ENCODE measurements at places on chromosomes 16 and 17.
A peak's percentile ranks its signal among the peaks of the same experiment; 100 is the strongest.

DNA sequence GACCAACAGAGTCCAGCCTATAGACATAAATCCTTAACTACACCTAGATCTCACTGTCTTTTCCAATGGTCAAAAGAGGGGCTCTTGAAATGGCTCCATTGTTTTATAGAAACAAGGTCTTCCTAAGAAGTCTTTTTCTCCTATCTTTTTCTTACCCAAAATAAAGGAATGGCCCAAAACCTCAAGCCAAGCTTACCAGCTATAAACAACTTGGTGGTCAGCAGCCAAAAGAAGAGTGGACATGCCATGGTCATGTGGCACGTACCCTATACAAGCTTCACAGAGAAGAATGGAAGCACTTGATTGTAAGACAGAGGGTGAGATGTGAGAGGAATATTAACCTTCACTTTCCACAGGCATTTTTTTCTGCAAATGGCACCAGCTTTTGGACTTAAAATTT lies 82.1 kb upstream of the GNAO1 start:
- no peak for DNase-seq

DNA sequence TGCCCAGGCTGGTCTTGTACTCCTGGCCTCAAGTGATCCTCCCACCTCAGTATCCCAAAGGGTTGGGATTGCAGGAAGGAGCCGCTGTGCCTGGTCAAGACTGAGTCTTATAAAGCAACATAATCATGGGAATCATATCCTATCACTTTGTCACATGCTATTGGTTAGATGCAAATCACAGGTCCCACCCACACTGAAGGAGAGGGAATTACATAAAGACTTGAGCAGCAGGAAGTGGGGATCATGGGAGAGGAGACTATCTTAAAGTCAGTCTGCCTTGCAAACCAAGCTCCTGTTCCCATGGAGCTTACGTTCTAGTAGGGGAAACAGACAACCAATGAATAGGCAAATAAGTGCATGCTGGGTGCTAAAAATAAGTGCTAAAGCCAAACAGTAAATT lies 28.3 kb upstream of the TENT4B start:
- no peak for DNase-seq

DNA sequence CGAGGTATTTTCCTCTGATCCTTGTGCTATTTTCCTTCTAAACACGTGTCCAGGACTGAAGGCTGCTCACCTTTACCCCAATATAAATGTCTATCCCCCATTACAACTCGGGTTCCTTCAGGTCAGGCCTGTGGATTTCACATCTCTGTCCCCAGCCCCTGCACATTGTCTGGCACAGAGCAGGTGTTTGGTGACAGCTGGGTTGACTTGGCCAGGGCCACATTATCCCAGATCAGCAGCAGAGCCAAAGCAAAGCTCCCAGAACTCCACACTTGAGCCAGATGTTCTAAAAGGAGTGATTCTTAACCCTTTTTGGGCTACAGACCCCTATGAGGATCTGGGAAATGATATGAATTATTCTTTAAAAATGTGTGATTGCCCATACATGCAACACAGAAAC lies 18.0 kb upstream of the SPATA32 start:
- no peak for DNase-seq

GRCh38 chr17:13740686-13741085 lies 139.0 kb upstream of the HS3ST3A1 start:
- DNase-seq = no peak

GRCh38 chr17:70564006-70564620 lies 394.8 kb downstream of the KCNJ2 start:
- no peak for DNase-seq

- no peak for DNase-seq
These were observed 75.4 kb upstream of the RBL2 start for GRCh38 chr16:53358884-53359283.

GRCh38 chr17:45291171-45291805 lies 25.5 kb downstream of the MAP3K14 start:
- no peak for DNase-seq

DNA sequence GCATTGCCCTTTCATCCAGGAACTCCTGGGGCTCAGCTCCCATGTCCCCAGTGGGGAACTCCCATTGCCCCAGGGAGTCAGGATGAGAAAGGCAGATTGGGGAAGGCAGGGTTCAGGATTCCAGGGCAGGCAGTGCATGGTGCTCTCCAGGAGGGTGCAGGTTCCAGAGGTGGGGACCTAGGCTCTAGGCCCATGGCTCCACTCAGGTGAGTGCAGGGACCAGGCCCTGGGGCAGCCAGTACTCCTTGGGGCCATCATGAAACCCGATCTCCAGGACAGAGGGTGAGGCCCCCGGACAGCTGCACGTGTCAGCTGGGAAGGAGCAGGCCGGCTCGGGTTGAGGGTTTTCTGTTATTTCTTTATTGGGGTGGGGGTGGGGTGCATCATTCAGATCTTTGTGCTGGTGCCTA lies 1.3 kb upstream of the MTSS2 start:
- no peak for DNase-seq

DNA sequence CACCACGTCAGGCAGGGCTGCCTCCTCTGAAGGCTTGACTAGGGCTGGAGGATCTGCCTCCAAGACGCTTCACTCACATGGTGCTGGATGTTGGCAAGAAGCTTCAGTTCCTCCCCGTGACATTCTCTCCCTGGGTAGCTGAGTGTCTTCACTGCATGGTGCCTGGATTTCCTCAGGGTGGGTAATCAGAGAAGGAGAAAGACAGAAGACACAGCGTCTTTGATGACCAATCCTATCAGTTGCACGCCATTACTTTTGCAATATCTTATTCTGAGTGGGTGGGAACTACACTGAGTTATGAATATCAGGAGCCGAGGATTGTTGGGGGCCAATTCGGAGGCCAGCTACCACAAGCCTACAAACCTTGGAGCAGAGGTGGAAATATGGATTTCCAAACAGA lies 139.7 kb downstream of the SHISA6 start:
- DNase-seq = no peak

DNA sequence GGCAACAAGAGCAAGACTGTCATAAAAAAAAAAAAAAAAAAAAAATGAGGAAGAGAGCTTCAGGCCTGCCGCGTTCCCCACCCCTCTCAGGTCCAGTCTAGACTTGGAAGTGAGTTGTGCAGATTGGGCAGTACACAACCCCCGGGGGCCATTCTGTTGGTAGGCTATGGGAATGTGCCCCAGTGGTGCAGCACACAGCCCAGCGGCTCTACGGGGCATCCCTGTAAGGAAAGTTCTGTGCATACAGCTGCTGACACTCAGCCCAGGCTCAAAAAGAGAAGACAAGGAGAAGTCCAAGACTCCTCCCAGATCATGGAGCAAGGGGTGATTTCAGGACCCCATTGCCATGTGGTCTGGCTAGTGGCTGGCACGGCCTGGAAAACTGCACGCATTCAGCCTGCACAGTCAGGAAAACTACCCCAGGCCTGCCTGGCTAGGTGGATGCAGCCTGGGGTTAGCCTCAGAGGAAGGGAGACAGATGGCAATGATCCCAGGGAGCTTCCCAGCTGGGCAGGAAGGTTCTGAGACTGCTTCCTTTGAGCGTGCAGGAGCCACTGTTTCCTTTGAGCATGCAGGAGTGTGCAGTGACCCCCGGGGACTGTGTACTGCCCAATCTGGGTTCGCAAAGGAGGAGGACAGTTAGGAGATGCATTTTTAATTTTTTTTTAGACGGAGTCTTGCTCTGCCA lies 44.8 kb downstream of the PECAM1 start:
- no peak for DNase-seq

DNA sequence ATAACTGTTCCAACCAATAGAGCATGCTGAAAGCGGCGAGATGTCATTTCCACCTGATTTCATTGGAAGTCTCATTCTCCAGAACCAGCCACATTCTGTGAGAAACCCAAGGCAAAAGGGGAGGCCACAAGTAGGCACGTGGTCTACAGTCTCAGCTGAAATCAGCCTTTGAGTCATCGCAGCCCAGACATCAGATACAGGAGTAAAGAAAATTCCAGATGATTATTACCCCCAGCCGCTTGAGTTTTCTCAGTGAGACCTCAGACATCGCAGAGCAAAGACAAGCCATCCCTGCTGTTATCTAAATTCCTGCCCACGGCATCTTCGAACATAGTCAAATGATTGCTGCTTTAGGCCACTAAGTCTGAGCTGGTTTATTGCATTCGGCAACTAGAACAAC lies 23.1 kb downstream of the STAT3 start:
- DNase-seq = no peak

DNA sequence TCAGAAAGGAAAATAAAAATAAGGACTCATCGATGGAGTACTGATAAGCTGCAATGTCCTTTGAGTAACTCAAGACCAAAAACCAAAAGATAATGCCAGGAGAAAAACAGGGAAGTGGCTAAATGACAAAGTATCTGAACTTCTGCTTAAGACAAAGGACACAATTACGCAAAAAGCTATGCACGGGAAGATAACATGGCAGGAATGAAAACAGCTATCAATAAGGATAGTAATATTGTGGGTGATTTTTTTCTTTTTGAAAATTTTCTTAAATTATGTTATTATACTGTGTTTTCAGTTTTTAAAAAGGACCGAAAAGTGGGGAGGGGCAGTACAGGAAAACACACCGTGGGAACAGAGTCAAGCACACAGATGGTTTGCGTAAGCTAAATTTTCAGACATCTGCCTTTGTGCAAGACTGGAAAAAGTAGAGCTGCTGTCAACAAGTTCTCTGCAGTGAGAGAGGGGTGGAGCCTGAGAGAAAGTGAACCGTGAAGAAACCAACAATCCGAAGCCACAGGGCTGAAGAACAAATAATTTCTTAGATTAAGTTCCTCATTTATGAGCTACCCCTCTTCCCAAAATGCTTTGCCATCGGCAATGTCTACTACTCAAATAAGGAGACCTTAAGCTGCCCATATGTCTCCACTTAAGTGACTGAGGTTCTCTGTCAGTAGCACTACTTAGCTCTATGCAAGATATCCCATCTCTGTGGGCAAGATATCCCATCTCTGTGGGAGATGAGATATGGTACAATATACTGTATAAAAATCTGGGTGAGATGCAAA lies 99.9 kb upstream of the CORO6 start:
- peak; percentile 72 for DNase-seq

DNA sequence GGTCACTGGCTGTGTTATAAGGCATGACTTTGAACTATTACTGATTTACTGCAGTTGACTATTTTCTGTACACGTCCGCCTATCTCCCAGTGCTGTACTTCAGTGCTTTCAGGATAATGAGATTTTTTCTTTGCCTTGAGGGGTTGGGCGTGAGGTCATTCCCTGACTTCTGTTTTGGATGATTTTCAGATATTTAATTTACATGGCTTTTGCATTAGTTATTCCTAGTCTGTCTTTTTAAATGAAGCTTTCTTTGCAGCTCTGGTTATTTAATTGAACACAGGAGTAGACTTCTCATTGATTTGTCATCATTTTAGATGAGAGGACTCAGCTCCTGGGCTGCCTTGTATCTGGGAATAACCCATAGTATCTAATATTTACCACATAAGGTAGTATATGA lies 23.7 kb downstream of the WIPF2 start:
- DNase-seq = no peak

DNA sequence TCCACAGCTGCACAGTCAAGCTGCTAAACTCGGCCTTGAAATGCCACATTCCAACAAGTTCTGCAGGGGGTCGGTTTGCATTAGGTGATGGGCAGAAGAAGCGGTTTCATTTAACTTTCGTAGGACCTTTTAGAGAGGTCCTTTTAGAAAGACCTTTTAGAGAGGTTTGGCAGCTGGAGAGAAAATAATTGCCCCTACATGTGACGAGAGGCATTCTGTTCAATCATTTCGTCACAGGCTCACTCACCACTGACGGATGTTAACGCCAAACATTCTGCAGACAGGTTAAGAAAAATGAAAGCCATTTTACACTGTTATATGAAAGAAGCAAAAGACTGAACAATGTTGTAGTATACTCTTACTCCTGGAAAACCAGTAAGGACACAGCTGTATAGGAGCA lies 76.5 kb upstream of the ZNF423 start:
- DNase-seq = no peak

GRCh38 chr16:62038646-62039045 lies 2.4 kb upstream of the CDH8 start:
- DNase-seq = no peak

DNA sequence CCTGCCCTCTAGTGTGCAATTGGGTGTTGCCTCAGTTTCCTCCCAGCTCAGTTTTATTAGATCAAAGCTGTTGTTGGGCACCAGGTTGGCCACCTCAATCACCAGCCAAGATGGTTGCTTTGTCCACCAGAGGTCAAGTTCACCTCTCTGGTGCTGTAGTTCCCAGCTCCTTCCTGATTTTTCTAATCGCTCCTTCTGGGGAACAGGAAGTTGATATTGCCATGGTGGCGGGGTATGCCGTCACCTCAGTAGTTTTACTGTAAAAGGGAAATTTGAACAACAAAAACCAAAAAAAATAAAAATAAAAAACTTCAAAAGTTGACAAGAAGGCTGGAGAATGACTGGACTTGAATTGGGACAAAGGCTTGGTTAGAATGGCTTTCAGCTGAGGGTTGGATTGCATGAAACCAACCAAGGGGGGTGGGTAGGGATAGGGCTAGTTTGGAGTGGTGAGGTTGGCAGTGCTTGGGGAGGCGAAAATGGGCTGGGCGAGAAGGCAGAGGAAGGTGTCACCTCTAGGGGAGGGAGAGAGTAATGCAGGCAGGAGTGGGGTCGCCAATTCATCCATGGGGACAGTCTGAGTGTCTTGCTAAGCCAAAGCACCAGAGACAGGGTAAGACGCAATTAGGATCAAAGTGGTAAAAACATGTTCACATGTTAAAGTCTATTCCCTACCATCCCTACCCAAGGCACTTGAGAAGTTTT lies 6.2 kb downstream of the EFNB3 start:
- no peak for DNase-seq

GRCh38 chr16:89442588-89442987 lies 47.8 kb downstream of the ANKRD11 start:
- no peak for DNase-seq

DNA sequence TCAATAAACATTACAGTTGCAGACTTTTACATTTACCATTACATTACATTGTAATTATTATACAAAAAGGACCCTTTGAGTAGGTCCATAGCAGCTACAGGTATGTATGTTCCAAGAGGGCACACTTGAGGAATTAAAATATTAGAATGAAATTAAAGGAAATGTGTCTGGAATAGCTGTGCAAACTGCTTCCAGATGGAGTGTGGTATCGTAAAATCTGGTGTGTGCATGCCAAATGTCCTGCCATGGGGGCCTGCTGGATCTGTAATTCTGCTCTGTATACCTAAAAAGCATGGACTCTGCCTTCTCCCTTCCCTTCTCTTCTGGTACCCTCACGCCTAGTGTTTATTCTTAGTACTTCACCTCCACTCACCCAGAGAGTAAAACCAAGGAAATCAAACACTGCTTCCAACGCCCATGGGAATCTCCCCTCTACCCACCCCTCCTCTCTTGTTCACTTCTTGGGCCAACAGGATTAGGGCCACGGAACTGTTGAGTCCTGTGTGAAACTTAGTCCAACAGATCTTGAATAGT lies 38.7 kb downstream of the STH start:
- no peak for DNase-seq

- DNase-seq = no peak
These were observed 152.6 kb downstream of the CDH11 start for GRCh38 chr16:64969221-64969620.

DNA sequence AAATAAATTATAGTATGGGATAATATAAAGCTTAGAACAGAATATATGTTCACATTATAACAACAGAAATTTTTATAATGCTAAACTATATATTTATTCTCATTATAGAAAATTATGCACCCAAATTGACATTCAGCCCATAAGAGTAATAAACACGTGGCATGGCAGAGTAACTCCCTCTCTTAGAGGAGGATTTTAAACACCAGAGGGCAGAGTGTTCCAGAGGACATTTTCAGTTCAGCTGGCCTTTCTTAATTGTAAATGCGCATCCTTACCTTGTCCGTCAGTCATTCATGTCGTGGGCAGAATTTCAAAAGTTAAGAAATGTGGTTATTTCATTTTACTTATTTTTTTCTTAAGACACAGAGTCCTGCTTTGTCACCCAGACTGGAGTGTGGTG lies 147.1 kb downstream of the TANC2 start:
- no peak for DNase-seq

All from CD4-positive, alpha-beta T cell treated with Interleukin-17A for 1 hour (primary cell).